ENCODE measurements at places on chromosomes 7 and 10.

DNA sequence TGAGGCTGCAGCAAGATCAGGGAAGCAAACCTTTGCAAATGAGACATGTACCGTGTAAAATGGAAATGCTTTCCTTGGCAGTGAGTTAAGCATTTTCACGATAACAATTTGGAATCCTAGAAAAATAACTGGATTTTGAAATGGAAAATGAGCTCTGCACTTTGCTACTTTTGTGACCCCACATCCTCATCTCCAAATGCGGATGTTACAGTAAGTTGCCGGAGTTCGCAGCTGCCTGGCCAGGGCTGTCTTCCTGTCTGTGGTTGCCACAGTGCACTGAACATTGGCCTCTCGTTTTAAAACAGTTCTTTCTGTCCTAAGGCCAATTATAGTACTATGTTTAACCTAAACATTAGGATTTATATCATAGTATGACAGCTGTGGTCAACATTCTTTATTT is 136.2 kb upstream of the FZD8 start:
- DNase-seq, result no peak

- no peak for DNase-seq
Observed at GRCh38 chr10:126734967-126735366, 64.5 kb upstream of the C10orf90 start.

GRCh38 chr7:133126422-133126821 is 44.5 kb upstream of the CHCHD3 start:
- no peak for DNase-seq

DNA sequence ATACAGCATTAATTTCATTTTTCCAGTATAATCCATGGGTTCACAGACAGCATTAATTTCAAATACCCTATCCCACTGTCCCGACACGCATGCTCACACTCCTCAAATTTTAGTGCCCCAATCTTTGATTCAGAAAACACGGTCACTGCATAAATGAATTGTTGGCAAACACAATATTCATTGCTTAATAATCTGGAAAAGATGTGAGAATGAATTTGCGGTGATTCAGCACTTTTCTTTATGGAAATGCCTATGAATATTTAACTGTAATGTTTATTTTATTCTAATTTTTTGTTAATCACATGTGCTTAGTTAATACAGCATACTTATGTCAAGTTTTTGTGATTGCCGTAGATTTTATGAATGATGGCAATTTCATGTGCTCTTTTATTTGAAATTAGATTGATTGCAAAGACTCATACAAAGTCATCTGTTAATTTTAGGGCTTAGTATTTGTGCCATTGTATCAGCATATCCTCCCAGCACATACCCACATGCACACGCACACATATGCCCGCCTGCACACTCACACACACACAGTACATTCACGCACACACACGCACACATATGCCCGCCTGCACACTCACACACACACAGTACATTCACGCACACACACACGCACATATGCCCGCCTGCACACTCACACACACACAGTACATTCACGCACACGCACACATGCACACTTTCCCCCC is 35.1 kb downstream of the MACROH2A2 start:
- DNase-seq, result no peak

GRCh38 chr7:101953248-101953819 is 135.9 kb downstream of the CUX1 start:
- peak; percentile 48 for DNase-seq

DNA sequence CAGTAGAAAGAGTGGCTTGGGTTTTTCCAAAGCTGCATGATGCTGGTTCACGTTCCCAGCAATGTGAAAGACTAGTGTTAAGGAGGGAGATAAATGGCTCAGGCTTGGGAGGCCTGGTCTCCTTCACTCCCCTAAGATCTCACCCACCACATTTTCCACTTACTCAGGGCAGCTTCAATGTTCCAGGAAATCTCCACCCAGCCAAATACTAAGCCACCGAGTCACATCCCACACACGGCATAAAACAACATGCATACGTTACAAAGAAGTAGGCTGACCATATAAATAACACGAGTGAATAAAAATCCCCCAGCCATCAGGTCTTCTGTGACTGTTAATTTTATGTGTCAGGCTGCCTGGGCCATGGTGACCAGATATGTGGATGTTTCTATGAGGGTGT is 303.5 kb downstream of the SFMBT2 start:
- DNase-seq, result no peak

DNA sequence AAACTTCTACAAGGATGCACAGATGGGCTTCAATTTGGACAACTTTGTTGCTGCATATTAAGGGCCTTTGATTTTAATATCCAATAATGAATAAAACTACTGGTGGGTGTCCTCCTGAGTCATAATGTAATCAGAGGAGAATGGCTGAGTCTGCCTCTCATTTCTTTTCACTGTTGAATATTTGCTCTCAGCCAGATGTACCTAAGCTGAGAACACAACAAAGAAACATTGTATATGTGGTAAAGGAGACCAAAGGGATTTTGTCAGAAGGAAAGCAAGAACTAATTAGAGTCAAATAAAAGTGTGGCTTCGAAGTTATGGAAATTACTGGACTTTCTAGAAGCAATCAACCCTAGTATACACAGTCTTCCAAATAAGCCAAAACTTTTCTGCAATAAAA is 131.0 kb upstream of the BET1 start:
- no peak for DNase-seq

- no peak for DNase-seq
Observed at GRCh38 chr7:22109761-22110160, 164.1 kb upstream of the CDCA7L start.

DNA sequence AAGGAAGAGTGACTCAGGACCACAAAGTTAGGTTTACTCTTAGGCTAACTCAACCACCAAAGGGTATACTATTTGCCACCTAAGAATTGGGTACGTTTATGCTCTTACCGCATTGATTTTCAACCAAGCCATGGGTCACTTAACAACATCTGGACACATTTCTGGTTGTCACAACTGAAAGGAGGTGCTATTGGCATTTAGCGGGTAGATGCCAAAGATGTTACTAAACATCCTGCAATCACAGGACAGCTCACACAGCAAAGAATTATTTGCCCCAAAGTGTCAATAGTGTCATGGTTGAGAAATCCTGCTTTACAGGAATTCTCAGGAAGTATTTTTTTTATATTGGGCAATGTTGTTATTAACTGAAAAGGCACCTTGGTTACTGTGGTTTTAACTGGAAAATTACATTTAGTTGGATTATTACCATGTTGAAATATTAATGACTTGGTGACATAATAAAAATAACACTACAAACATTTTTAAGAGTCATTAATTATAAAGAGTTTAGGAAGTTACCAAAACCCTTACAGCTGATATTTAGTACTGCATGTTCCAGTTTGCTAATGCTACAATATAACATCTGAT is 185.0 kb upstream of the TMEM196 start:
- DNase-seq, result no peak

GRCh38 chr10:10903620-10904019 is 114.1 kb upstream of the CELF2 start:
- no peak for DNase-seq

GRCh38 chr10:77182803-77183202 is 454.8 kb downstream of the KCNMA1 start:
- no peak for DNase-seq

DNA sequence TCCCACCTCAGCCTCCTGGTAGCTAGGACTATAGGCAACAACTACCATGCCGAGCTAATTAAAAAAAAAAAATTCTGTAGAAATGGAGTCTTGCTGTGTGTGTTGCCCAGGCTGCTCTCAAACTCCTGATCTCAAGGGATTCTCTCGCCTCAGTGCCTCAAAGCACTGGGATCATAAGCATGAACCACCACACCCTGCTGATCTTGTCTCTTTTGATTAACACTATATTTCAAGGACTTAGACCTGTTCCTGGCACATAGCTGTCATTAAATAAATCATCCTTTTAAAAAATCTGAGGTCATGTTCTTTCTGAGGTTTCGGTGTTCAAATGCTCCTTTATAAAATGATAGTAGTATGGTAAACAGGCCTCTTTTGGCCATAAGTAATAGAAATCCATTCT is 4.8 kb downstream of the PALS2 start:
- DNase-seq, result no peak

GRCh38 chr10:44874166-44874565 is 37.0 kb upstream of the TMEM72 start:
- no peak for DNase-seq

- no peak for DNase-seq
Observed at GRCh38 chr7:16526742-16527540, at the start of gene LRRC72. Gene LRRC72 (plus strand): TSS chr7:16526825. CDS start chr7:16526953, 128 bp downstream.

GRCh38 chr7:27925573-27926201 is 185.7 kb downstream of the TAX1BP1 start:
- no peak for DNase-seq

DNA sequence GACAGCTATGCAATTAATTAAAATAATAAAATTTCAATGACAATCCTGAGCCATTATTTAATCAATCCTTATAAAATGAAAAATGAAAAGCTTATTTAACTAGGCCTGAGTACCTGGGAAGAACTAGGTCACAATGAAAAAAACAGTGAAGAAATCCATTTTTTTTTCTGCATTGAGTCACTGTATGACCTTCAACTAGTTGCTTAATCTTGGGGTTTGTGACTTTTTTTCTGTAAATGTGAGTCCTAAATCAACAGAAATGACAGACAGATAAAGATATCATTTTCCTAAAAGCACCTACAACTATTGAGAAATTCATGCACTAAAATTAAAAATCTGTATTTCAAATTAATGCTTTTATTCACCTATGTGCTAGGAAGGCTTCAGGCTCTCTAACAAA is 96.8 kb downstream of the TMEM26 start:
- DNase-seq, result no peak

DNA sequence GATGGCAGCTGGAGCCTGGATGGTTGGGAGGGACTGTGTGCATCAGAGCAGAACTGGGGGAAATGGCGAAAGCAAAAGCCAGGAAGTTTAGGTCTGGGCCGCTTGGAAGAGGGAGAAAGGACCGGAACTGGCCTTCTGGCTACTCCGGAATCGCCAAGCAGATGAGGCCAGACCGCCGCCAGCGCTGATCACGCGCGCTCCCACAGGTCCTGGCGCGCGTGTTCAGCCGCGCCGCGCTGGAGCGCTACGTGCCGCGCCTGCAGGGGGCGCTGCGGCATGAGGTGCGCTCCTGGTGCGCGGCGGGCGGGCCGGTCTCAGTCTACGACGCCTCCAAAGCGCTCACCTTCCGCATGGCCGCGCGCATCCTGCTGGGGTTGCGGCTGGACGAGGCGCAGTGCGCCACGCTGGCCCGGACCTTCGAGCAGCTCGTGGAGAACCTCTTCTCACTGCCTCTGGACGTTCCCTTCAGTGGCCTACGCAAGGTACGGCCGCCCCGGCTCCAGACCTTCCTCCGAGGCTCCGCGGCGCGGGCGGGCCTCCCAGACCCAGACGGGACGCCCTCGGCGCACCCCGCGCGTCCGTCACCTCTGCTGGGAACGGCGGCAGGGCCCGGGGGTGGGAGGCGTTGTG is 2.0 kb downstream of the CYP26C1 start:
- DNase-seq, result no peak

DNA sequence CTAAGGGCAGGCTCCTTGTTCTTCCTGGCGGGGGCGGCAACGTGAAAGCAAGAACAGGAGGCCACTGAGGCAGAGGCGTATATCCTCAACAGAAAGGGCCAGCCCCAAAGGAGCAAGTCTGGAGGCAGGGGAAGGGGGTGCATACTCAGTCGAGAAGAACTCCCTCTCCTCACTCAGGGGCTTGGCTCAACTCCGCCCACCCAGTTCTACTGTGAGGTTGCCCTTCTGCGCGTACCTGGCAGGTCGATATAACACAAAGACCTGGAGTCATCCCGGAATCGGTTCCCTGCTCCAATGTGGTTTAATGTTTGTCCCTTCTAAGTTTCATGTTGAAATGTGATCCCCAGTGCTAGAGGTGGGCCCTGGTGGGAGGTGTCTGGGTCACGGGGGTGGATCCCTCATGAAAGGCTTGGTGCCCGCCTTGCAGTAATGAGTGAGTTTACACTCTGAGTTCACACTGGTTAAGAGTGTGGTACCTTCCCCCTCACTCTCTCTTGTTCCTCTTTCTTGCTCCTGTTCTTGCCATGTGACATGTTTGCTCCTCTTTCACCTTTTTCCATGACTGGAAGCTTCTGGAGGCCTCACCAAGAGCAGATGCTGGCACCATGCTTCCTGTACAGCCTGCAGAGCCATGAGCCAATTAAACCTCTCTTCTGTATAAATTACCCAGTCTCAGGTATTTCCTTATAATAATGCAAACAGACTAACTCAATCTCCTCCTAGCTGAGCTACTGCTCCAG is 32.6 kb downstream of the GSDME start:
- no peak for DNase-seq

- no peak for DNase-seq
Observed at GRCh38 chr10:77001206-77001605, 636.4 kb downstream of the KCNMA1 start.

DNA sequence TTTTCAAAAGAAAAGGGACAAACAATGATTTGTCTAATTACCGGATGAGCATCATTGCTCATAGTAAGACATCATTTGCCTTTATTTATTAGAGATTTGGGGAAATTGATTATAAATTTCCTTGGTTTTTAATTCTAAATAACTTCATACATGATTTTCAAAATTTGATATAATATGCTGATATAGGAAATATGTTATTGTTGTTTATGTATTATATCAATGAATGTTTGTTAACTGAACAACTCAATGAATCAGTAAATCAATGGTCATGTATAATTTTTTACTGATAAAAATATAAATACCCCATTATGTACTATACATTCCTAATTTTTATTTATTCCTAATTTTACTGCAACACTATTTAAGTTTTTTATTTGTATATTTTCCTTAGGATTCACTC is 257.3 kb downstream of the TSPAN12 start:
- DNase-seq, result no peak
